Trophoblast cell (in vitro differentiated cells and primary cell): ENCODE measurements at places on chromosomes 13 and 19.

- H3K27ac ChIP-seq = no peak overlapping the region
- H3K27me3 ChIP-seq = no peaks in the 10 kb centered on the region
- no peaks in the 10 kb centered on the region for H3K36me3 ChIP-seq
- peak; percentile 46 for DNase-seq
- no peak overlapping the region for H3K4me3 ChIP-seq
Measured at GRCh38 chr19:41705393-41706174, 2.8 kb upstream of the CEACAM5 start.

DNA sequence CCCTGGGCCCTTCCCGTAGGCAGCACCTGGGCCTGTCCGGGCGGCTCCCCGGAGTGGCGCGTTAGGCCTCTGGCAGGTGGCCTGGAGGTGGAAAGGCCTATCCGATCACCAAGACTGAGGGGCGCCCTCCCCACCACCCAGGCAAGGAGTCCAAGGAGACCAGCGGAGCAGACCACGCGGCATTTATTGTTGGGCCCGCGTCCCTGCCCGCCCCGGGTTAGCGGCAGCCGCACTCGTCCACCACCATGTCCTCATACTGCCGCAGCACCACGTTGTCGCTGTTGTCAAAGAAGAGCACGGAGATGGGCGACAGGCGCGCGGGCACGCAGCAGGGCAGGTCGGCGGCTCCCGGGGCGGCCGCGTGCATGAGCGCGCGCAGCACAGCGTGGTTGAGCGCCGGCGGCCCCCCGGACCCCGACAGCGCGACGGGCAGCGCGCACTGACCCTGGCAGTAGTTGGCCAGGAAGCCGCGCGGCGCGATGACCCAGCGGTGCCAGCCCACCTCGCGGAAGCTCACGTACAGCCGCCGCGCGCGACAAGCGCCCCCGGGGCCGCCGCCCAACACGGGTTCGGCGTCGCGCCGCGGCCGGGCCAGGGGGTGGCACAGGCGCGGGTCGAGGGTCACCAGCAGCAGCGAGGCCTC is 27.5 kb downstream of the CERS1 start:
- DNase-seq = no peak
- no peak overlapping the region for H3K27ac ChIP-seq
- peaks cover 53% of the 10 kb centered on the region for H3K36me3 ChIP-seq
- no peaks in the 10 kb centered on the region for H3K4me1 ChIP-seq
- no peak overlapping the region for H3K4me3 ChIP-seq

DNA sequence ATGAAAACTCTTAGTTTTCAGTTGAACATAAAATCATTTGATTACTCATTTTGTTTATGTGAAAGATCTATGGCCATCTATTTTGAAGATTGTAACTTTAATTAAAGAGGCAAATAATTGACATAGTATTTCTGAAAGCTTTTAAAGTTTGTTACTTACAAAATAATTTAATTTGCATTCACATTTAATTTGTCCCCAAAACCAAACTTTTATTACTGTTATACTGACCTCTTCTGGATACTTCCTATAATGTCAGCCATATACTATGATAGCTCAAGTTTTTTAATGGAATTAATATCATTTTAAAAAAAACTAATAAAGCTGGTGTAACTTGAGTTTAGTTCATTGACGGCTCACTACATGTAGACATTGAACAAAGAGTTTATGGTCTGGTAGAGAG is 4.9 kb upstream of the SGCG start:
- no peak overlapping the region for H3K4me3 ChIP-seq
- no peaks in the 10 kb centered on the region for H3K27me3 ChIP-seq
- H3K27ac ChIP-seq = no peak overlapping the region
- no peaks in the 10 kb centered on the region for H3K4me1 ChIP-seq
- H3K36me3 ChIP-seq = no peaks in the 10 kb centered on the region

DNA sequence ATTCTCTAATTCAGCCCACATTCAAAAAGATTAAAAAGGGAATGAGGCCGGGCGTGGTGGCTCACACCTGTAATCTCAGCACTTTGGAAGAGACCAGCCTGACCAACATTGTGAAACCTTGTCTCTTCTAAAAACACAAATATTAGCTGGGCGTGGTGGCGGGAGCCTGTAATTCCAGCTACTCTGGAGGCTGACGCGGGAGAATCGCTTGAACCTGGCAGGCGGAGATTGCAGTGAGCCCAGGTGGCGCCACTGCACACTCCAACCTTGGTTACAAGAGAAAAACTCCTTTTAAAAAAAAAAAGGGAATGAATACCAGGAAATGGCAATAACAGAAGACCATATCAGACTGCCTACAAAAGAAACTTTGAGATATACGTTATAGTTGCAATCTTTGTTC is 1244.5 kb downstream of the PCDH9 start:
- no peaks in the 10 kb centered on the region for H3K4me1 ChIP-seq
- H3K27me3 ChIP-seq = no peaks in the 10 kb centered on the region
- no peak overlapping the region for H3K27ac ChIP-seq
- no peak overlapping the region for H3K4me3 ChIP-seq
- H3K36me3 ChIP-seq = no peaks in the 10 kb centered on the region
